Left ventricle myocardium superior (tissue), 1 donor: ENCODE measurements at places on chromosomes 2 and 18.

DNA sequence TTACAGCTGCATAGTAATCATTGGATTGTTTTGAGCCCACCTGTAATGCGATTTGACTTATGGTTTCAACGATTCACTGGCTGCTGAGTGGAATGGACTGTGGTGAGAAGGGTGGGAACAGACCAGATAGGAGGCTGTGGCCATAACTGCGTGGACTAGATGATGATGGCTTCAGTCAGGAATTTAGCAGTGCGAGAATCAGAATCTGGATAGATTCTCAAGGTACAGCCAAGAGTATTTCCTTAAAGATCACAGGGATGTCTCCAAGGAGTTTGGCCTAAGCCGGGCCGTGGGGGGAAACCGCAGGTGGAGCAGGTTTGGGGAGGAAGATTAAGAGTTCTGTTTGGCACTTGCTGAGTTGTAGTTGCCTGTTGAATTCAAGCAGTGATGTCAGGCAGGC, 44.0 kb upstream of the CHMP1B start:
- DNase-seq = no peak

DNA sequence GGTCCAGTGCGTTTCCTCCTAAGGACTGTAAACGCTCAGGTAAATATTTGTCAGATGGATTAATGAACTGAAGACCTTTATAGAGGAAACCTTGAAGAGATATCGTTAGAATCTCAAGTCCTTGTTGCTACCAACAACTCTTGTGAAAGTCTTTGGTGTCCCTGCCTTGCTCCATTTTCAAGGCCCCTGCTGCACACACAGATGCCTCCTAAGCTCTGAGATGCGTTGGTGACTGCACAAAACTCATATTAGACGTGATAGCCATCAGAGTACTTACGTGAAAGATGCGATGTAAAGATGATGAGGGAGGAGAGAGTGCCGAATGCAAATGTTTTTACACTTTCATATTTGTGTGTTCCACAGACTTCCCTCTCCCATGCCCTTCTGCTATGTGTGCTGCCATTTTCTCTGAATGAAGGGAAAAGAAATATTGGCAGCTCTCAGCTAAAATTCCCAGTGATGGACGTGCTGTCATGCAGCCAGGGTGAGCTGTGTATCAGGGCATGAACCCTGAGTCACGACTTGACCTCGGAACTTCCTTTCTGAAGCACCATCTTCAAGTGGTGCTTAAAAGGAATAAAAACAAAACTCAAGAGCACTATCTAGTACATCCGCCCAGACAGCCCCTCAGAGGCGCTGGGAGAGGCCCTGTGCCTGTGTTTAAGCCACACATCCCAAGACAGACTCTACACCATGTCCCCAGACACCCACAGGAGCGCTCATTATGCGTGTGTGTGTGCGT, 117.4 kb downstream of the FAM210A start:
- DNase-seq = no peak

GRCh38 chr2:11134349-11134748, 20.9 kb upstream of the SLC66A3 start:
- DNase-seq = no peak

DNA sequence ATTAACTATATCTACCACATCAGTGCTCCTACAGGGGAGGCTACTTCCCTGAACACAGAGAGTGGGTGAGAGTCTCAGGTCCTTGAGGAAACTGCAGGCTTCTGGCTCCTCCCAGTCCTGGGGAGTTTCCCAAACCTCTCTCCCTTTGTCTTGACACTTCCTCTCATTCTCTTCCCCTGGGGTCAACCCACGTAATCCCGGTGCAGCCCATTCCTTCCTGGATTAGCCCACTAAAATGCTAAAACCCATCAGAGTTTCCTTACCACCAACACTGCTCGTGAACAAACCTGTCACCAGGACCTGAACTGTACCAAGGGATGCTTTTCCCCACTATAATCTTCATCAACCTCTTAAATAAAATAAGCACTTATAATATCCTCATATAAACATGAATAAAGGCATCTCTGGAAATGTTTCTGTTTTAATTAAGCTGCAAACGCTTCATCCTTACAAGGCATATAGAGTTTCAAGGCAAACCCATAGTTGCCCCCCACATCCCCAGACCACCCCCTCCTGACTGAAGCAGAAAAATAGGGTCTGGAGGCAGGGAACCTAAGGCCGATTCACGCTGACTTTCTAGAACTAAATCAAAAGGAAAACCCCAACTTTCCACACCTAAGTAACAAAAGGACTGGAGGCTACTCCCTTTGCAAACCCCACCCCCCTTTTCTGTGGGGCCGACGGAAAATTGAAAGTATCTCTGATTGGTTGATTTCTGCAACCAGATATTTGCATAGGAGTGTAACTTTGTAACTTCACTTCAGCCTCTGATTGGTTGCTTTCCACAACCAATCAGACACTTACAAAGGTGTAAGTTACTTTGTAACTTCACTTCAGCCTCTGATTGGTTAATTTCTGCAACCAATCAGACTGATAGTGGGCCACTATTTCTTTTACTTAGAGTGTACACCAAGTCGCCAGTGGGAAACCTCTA, 19.0 kb downstream of the TMSB10 start:
- DNase-seq = no peak

DNA sequence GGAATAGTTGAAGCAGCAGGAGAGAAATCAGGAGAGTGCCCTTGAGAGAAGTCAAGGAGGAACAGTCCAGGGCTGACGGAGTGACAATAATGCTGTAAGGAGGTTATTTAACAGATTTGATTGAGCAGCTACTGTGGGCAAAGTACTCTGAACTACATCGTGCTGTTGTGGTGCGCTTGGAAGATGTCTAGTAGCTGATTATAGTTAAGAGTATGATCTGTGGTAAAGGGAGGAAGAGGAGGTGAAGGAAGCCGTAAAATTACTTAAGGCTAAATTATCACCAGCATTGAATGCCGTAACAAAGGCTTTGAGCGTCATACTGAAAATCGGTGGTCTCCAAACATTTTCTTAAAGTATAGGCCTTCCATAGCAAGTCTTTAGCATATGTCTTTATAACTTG, 4.5 kb downstream of the PCBP1 start:
- DNase-seq = no peak

GRCh38 chr2:152477347-152478092, 142.5 kb downstream of the FMNL2 start:
- DNase-seq = no peak

DNA sequence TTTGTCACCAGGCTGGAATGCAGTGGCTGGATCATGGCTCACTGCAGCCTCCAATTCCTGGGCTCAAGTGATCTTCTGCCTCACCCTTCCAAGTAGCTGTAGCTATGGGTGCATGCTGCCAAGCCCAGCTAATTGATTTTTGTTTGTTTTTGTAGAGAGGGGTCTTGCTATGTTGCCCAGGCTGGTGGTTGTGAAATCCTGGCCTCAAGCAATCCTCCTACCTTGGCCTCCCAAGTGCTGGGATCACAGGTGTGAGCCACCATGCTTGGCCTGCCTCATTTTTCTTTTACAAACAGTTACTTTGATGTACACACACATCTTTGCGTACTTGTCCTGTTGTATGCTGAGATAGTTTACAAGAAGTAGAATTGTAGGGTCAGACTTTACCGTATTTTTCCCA, 13.1 kb upstream of the ANKRD12 start:
- no peak for DNase-seq

DNA sequence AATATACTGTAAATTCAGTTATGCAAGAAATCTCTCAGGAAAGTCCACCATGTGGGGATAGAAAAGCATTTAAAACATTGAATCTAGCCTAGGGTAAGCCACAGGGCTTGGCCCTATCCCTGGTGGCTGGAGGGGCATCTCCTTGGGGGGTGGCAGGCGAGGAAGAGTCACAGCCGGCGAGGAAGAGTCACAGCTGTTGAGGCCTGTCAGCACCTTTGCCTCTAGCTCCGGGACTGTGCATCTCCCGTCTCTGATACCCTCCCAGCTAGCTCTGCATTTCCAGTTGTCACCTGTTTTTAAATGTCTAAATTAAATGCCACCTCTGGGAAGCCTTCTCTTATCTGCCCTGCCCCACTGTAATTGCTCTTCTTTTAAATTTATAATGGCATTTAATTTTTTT, 276.7 kb downstream of the ZNF407 start:
- no peak for DNase-seq

- no peak for DNase-seq
Measured at GRCh38 chr18:45059695-45060094, 379.0 kb downstream of the SETBP1 start.

DNA sequence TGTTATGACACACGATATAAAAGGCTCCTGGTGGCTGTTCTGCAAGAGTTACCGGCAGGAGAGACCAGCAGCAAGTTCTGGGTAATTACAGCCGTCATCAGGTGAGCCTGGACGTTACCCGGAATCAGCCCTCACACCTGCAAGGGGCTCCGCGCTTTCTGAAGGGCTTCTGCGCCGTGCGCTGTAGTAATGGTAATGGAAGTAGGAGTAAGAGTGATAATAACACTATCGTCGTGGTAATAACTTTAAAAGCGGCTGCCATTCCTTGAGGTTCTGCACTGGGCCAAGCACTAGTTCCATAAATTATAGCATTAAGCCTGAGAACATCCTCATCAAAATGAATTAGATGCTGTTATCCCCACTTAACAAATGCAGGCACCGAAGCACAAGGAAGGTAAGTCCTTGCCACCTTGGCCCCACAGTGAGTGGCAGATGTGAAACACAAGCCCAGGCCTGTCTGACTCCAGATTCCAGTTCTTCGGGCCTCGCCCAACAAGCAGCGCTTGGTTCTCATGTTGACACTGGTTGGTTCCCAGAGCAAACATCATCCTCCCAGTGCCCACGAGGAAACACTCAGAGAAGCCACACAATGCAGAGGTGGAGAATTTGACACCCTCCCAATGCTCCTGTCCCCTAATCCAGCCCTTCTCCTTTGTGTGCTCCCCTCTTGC, 205.2 kb downstream of the EIPR1 start:
- no peak for DNase-seq

- DNase-seq = no peak
Measured at GRCh38 chr2:75065402-75066008, 107.1 kb downstream of the POLE4 start.

GRCh38 chr2:119657466-119658145, 21.4 kb upstream of the TMEM177 start:
- DNase-seq = no peak

- no peak for DNase-seq
Measured at GRCh38 chr2:149841396-149841795, 253.8 kb upstream of the MMADHC start.

DNA sequence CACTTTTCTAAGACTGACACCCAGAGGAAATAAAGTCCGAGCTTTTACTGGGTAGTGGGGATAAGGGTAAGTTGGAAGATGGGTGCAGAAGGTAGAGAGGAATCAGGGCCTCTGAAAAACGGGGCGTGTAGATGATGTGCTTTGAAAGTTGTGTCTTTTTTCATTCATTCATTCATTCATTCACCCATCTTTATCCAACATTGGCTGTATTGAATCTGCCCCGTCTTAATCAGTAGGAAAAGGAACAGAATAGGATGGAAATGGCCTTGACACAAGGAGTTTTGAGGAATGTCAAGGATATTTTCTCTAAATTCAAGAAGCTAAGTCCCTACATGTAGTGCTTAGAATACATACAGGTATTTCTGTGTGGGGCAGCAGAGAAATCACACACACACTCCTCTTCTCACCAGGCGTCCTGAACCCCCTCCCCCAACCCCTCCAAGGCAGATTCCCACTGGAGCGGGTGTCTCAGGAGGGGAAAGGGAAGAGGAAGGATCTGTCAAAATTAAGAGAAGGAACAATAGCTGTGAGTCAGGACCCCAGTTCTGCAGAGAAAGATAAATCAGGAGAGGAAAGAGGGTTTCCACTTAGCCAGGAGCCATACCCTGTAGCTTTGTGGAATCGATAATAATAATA, 13.9 kb downstream of the DYSF start:
- DNase-seq = no peak

DNA sequence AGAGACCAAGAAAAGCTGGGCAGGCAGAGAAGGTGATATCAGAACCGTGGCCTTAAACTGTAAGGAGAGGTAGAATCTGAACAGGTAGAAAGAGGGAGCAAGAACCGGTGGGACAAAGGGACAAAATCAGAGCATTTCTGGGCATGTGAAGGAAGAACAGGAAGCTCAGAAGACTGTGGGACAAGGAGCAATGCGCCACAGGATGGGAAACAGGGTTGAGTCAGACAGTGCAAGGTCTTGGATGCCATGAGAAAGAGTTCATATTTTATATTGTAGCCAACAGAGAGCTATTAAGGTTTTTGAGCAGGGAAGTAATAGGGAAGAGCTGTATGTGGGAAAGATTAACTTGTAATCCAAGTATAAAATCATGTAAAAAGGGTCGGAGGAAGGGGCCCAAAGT, 106.4 kb upstream of the UGP2 start:
- DNase-seq = no peak

- no peak for DNase-seq
Measured at GRCh38 chr2:20580690-20581437, 70.0 kb downstream of the HS1BP3 start.

- no peak for DNase-seq
Measured at GRCh38 chr2:195818106-195818505, 161.1 kb downstream of the SLC39A10 start.

DNA sequence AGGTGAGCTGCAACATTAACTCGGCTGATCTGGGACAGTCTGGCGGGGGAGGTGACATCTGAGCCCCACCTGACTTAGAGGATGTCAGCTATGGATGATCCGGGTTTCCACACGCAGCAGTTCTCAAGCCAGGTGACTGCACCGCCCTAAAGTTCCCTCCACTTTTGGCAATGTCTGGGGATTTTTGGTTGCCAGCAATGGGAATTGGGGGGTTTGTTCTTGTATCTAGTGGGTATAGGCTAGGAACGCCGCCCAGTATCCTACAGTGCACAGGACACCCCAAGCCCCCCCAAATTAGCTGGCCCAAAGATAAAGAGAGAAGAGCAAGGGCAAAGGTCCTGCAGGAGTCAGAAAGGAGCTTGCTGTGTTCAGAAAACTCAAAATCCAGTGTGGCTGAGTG, 544 bp upstream of the AGFG1 start:
- no peak for DNase-seq

- no peak for DNase-seq
Measured at GRCh38 chr18:38790786-38791185, 1225.2 kb upstream of the CELF4 start.

- peak; percentile 33 for DNase-seq
Measured at GRCh38 chr2:229852565-229852964, 69.2 kb downstream of the TRIP12 start.

DNA sequence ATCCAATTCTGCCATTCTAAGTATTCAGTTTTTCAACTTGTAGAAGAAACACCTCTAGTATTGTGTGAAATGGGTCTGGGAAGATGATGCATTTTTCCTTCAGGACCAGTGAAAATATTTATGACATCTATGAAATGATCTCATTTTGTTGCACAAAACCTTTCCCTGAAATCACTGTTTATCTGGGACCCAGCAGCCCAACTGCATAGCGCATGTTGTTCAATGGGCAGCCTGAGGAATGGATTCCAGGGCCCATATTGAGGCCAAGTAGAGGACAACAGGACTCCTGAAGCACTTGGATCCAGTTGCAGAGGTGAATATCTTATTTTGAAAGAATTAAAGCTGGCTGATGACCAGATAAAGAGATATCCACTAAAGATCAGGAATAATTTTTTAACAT, 7.3 kb downstream of the RBMS1 start:
- DNase-seq = peak; percentile 25

DNA sequence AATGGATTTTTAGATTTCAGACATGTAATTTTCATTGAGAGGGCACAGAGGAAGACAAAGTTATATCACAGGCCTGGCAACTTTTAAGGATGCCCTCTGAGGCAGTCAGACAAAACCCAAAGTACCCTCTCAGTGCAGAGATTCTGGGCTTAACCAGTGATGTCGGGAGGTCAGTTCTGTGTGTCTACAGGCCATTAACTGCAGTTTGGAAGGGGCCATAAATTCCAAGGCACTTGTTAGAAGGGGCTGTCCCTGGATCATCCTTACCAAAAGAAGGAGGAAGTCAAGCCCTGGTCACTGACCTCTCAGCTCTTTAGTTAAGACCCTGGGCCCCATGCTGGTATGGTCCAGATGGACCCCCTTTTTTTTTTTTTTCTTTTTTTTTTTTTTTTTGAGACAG, 60.7 kb downstream of the LRRFIP1 start:
- no peak for DNase-seq
